Stimulated activated CD8-positive, alpha-beta memory T cell treated with anti-CD3 and anti-CD28 coated beads, Interleukin-7, amount 100 ng/mL, for 1 hour (primary cell): ENCODE measurements at places on chromosomes 3 and 15.

GRCh38 chr3:126026277-126026751 lies 57.3 kb downstream of the ROPN1B start:
- DNase-seq, result no peak

DNA sequence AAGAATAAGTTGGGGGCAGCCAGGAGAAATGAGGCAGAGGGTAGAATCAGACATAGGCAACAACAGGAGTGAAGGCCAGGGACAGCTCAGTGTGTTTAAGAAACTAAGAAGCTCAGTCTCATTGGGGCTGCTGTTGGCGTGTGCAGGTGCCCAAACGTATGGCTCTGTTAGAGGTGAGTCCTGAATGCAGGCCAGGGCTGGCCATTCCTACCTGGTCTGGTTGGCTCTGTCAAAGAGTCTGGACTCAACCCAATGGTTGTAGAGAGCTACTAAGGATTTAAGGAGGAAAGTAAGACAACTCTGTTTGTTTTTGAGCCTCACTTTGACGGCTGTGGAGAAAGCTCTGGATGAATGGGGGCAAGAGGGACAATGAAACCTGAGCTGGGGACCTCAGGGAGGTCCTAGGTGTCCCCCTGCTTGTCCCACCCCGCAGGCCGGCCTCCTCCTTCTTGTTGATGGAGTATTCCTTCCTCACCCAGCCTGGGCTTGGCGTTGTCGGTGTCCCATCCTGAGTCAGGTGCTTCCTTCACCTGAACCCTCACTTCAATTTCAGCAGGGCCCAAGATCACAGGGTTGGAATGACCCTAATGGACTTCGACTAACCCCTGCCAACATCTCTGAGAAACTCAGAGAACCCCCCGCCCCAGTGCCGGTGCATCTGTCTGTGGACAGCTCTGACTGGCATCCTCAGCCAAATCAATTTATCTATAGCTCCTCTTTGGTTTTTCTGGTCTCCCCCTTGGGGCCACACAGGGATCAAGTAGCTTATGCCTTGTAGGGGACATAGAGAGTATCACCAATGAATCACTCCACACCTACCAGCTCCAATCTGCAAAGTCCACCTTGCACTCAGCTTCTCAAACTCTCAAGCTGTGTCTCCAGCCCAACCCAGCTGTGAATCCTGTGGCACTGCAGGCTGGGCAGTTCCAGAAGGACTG lies 8.3 kb downstream of the ITGA11 start:
- no peak for DNase-seq

GRCh38 chr15:41939986-41940385 lies 32.4 kb downstream of the EHD4 start:
- no peak for DNase-seq

DNA sequence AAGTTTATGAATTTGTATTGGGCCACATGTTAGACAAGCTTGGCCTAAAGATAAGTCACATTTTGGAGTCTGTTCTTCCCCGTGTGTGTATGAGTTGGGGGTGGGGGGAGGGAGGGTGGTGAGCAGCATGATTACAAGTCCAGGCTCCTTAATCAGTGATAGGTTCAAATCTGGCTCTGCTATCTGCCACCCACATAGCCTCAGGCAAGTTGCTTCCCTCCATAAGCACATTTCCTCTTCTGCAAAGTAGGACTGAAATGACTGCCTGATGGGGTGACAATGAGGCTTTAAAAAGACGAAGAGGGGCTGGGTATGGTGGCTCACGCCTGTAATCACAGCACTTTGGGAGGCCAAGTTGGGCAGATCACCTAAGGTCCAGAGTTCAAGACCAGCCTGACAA lies 1.1 kb upstream of the SPATA12 start:
- DNase-seq, result no peak

DNA sequence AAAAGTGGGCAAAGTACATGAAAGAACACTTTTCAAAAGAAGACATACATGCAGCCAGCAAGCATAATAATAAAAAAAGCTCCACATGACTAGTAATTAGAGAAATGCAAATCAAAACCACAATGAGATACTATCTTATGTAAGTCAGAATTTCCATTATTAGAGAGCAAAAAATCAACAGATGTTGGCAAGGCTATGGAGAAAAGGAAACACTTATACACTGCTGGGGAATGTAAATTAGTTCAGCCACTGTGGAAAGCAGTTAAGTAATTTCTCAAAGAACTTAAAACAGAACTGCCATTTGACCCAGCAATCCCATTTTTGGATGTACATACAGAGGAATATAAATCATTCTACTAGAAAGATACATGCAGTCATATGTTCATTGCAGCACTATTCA lies 360.7 kb downstream of the NSUN3 start:
- DNase-seq, result no peak

DNA sequence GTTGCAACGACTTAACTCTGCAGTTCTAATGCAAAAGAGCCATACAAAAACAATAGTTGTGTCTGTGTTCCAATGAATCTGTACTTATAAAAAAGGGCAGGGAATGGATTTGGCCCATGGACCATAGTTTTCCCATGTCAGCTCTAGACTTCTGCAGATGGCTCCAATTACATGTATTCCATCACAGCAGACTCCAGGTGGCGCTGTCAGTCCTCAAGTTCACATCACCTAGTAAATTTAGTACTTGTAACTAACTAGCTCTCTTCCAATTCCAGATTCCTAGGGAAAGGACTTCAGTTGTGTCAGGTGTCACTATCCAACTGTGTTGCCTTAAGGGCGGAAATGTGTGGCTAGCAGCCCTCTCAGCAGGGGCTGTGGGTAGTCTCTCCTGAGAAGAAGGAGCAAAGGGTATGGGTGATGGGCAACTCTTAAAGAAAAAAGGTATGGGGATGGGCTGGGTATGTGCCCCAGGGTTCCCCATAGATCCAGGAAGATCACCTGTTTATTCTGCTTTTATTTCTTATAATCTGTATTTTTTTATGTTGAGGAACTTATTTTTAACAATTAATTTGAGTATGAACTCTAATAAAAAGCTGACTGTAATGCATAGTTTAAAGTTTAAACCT lies 36.2 kb downstream of the BBS4 start:
- peak; percentile 17 for DNase-seq

DNA sequence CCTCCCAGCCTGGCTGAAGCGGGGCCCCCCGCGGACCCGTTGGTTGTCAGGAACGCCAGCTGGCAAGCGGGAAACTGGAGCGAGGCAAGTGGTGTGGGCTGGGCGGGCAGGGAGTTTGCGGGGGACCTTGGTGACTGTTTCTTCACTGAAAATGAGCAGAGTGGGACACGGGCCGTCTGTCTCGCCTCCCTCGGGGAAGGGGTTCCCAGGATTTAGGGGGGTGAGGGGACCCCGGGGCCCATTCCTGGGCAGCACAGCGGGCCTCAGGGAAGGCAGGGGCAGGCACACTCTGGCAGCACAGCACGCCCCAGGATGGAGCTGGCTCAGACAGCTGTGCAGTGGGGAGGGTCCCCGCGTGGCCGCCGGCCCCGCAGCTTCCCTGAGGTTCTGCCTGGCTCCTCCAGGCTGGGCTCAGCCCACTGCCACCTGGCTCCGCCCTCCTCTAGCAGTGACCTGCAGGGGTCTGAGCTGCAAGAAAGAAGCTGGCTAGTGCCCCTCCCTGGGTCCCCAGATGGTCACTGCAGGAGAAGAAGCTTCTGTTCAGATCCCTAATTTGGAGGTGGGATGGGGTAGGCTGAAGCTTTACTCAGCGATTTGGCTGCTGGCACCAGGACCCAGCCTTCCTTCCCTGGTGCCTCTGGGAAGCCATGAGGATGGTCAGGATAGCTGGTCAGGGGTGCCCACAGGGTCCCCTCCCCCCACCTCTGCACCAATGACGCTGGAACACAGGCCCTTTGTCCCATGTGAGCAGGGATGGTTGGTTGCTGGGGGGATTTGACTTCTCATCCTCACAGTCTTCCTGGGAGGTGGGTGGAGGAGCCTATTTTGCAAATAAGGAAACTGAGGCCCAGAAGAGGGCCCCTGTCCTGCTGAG lies 90.4 kb downstream of the TBC1D2B start:
- DNase-seq, result no peak

GRCh38 chr3:61945657-61946056 lies 384.3 kb downstream of the PTPRG start:
- DNase-seq, result no peak

- no peak for DNase-seq
Measured at GRCh38 chr3:112582244-112582874, 20.5 kb downstream of the SLC35A5 start.
